ENCODE measurements at places on chromosomes 1 and 21.

GRCh38 chr1:53378932-53379661, 51.2 kb upstream of the LRP8 start:
- no peak for DNase-seq

- no peak for DNase-seq
These were observed 22.6 kb downstream of the PLPPR5 start for GRCh38 chr1:98981917-98982513.

- DNase-seq = no peak
These were observed 35.0 kb downstream of the HSD3B2 start for GRCh38 chr1:119449971-119450370.

- DNase-seq = no peak
These were observed 68.0 kb downstream of the ANGPTL1 start for GRCh38 chr1:178802873-178803272.

DNA sequence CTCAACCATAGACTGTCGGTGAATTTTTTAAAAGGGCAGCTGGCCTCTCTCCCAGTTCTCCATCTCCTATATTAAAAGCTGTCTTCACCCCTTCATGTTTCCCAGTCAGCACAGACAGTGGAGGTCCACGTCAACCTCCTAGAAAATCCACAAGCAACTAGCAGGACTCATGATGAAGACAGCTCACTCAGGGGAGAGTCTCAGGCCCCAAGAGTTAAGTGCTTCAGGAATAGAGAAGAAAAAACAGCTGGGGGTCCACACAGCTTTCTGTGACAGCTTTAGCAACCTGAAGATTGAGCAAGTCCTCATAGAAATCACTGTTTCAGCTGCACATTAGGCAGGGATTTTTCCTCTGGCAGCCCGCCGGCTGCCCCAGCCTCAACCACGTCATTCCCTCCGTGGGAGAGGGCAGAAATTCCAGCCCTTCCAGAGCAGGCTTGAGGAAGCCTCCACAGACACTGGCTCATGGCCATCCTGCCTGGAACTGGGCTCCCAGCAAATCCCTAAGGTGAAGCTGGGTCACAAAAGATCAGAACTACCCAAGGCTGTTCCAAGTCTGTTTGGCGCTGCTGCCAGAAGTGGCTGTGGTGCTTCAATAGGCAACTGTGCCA, 15.2 kb downstream of the GPR161 start:
- DNase-seq = no peak

- DNase-seq = no peak
These were observed 12.2 kb downstream of the PABPC4 start for GRCh38 chr1:39564340-39564739.

DNA sequence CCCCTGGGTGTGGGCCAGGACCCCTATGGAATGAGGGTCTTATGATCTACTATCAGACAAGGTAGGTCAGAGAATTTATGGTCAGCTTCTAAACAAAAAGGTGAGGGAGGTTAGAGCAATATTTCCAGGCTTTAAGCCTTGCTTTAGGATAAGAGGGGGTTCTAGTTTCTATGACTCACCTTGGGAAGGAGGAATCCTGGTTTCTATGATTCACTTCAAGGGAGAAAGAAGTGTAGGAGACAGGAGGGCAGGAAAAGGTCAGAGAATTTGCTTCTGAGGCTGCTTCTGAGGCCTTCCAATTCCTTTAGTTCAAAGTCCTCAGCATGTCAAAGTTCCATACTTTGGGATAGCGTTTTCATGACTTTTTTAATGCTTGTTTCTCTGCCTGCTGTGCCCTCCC, 35.2 kb downstream of the RGL1 start:
- DNase-seq = no peak

- no peak for DNase-seq
These were observed 737.6 kb downstream of the PLA2G4A start for GRCh38 chr1:187566354-187566753.

GRCh38 chr1:172449585-172450523, 6.0 kb upstream of the PIGC start:
- no peak for DNase-seq

DNA sequence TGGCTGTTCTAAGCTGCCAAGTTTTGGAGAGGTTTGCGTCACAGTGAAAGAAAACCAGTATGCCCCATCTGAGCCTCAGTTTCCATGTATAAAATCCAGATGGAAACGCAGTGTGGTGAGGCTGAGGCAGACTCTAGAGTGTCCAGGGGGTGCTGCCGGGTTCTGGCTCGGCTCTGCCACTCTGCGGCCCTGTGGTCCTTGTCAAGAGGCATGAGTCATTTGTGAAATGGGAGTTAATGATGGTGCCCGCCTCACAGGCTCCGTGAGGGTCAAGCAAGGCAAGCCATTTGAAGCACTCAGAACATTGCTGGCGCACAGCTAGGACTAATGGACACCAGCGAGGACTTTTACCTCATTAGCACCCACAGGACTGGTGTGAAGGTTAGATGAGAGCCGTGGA, 214.3 kb downstream of the PTPRU start:
- no peak for DNase-seq

DNA sequence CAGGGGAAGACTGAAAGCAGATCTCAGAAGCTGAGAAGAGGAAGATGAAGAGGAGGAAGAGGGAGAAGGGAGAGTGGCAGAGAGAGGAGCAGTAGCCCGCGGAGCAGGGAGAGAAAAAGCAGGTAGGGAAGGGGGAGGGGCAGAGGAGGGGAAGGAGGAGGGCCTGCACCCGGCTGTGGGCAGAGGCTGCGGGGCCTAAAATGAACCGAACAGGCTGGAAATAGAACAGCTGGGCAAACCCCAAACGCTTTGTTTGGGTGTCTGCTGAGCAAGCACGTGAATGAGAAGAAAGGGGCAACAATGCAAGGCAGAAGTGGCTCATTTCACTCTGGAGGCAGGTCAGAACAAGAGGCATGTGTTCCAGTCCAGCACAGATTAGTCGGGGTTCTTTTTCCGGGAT, 33.5 kb downstream of the KCNC4 start:
- DNase-seq = no peak

DNA sequence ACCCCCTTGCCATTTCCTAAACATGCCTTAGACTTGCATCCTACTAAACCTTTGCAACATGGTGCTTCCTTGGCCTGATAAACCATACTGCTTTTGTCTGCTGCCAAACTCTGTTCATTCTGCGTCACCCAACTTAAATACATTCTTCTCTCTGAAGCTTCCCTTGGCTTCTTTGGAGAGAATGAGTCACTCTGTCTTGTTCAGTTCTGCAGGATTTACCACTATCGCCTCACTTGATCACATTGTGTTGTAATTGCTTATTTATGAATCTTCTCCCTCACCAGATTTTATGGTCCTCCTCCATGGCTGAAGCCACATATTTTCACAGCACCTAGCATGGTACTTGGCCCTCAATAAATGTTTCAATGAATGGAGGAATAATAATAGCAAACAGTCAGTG, 21.7 kb upstream of the TUT4 start:
- no peak for DNase-seq

- DNase-seq = no peak
These were observed 46.7 kb downstream of the CAMK2N1 start for GRCh38 chr1:20439282-20439681.

GRCh38 chr1:160410406-160411005, 10.1 kb downstream of the VANGL2 start:
- no peak for DNase-seq

- no peak for DNase-seq
These were observed 195.7 kb downstream of the ROR1 start for GRCh38 chr1:63969441-63969901.

DNA sequence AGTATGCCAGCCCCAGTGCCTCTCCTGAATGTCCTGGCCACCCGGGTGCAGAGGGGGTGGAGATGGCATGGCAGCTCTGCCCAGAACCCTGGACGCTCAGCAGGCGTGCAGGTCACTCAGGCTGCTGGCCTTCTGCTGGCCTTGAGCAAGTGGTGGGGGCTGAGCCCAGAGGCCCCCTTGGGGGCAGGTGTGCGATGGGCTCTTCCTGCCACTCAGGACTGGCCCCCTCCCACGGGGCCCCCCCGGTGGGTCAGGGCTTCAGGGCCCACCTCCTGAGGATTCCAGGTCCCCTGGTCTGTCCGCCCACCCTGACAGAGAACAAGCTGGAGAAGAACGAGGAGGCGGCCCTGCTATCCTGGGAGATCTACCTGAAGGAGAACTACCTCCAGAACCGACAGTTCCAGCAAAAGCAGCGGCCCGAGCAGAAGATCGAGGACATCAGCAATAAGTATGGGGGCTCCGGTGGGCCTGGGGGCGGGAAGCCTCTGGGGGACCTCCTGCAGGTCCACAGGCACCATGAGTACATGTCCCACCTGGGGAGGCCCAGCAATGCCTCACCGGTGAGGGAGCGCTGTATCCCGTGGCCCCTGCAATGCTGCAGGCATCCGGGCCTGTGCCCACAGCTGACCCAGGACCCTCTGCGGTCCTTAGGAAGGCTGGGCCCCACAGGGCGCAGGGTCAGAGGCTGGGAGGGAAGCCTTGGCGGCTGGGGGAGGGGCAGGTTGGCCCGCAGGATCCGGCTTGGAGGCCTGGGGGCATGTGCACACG, 37.0 kb upstream of the LRRC3 start:
- DNase-seq = no peak

DNA sequence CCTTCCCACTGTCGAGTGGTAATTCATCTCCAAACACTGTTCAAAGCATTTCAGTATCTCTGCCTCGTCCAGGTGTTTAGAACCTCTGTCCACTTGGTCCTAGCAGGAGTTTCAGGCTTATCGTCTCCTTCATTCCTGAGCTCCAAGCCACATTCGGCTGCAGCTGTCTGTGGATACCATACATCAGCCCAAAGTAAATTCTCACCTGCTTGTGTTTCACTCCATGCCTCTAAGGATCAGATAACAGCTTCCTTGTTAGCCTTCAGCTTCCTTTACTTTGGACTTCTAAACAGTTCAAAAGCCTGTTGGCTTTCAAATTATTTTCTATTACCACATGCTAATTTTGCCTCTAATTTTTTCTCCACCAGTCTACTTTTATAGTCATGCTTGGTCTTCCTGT, 219.0 kb upstream of the L1TD1 start:
- DNase-seq = no peak

- no peak for DNase-seq
These were observed 732 bp downstream of the GREM2 start for GRCh38 chr1:240611228-240611618.

DNA sequence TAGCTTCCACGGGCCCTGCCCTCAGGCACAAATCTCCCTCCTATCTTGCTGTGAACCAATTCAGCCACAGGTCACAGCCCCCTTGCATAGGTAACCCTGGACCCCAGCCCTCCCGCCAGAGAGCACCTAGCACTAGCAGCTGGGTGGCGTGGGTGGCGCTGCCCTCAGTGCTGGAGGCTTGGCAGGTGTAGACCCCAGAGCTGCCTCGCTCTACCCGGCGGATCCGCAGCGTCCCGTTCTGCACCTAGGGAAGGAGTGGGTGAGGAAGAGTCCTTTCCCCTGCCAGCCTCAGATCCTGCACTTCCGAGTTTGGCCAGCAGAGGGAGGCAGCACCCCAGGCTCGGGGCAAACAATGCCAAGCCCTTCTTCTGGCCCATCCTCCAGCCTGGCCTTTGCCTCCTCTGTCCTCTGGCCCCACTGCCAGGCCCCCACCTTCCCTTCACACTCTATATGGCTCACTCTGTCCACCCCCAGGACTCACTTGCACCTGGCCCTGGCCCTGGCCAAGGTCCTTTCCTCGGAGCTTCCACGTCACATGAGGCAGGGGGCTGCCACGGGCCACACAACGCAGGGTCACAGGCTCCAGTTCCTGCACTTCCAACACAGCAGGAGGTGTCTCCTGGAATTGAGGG, 9.0 kb downstream of the IGSF9 start:
- no peak for DNase-seq

- DNase-seq = no peak
These were observed 627 bp downstream of the CERS2 start for GRCh38 chr1:150973836-150974579.

DNA sequence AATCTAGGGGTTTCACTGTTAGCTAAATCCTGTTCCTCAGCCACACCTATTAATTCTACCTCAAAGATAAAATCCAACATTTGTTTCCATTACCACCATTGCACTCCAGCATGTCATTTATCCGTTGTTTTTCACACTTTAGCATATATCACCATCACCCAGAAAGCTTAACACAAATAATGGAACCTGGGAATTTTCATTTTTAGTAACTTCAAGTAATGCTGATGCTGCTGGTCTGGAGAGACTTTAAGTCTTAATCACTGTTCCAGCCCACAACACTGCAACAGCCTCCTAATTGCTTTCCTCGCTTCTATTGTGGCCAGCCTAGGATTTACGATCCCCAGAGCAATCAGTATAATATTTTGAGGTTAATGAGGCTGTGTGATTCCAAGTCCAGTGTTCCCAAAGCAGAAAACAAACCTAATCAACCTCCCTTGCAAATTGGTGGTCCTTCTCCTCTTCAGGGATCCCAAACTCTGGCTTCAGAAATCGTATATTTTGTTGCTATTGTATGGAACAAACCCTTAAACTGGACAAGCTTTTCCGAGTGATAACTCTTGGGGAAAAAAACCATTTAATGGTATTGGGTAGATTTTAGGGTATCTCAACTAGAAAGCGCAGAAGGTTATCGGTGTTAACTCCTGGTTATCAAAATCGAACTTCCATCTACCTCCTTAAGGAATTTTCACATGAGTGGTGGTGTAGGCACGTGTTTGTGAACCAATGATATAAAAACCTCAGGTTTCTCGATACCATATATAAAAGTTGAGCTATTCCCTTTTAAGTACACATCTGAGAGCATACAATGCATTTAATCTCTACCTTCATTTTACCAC, 50.0 kb upstream of the BOLA1 start:
- no peak for DNase-seq

DNA sequence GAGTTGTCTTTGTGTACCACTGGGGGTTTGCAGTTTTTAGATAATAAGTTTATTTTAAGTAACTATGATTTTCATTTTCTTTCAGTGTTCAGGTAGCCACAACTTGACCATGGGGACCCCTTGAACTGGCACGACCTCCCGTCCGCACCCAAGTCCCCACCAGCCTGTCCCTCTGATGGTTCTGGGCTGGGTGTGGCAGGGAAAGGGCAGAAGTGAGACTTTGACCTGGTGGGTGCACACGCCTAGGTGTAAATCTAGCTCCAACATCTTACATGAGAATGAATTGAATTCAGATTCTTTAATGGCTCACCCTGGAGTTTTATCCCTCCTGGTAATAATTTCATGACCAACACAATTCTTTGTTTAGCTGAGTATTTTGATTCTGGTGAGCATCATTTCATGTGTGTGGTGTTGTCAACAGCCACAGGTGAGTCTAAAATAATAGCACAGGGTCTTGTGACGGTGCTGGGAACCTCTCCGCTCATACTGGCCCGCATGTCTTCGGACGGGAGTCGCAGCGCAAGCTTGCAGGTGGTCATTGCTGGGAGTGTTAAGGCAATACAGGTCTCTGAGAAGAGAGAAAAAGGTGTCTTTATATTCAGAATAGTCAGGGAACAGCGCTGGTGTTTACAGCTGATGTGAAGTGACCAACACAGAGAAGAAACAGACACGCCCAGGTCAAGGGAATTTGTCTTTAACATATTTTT, 50.8 kb upstream of the POFUT2 start:
- no peak for DNase-seq

DNA sequence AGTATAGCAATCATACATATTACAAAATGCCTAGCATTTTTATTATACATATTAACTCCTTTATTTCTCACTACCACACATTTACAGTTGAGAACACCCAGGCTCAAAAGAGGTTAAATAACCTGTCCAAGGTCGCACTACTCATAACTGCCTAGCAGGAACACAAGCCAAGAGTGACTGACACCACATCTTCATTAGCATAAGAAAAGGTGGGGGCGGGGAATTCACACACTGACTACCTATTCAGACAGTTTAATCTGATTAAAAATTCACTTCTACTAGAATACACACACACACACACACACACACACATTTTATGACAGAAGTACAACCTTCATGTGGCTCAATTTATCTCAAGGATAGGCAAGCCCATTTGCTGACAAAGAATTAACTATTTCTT, 77.8 kb upstream of the CACHD1 start:
- DNase-seq = no peak
